ENCODE measurements at places on chromosomes 6 and 20. TPM values are rescaled to one million over a fixed set of nuclear protein-coding genes. Genes with fewer than 3 reads are reported as not detected.

Gene B3GAT2
- 0.06 TPM for total RNA-seq

Gene POLR3F
- total RNA-seq: 8.3 TPM

Gene MYLK2
- 0.39 TPM for total RNA-seq

Gene ZNF311
- 0.47 TPM for total RNA-seq

Gene LGSN
- total RNA-seq: 0.17 TPM

Gene SLC26A8
- total RNA-seq: not detected

Gene KIF25
- not detected for total RNA-seq

DNA sequence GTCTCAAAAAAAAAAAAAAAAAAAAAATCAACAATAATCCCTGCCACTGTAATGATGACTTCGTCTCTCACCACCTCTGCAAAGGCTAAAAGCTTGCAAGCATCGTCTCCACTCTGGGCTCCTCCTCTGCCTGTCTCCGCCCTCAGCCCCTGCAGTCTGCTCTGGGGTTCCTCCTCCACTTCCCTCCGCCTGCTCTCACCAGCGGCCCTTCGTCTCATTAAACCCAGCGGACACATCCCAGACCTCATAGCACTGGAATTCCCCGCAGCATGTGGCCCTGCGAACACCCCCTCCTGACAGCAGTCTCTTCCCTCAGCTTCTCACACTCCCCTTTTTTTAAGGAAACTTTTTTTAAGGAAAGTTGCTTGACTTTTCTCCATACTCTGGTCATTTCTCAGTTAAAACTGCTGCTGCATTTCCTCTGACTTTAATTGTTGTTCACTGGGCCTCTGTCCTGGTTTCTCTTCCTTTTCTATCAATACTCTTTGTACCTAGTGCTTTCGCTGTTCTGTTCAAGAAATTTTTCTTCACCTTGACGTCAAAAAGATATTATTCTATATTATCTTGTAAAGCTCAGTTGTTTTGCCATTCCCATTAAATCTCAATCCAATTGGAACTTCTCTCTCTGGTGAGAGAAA is 70.9 kb upstream of the PLEKHG1 start:
- no peaks in the 10 kb centered on the region for H3K36me3 ChIP-seq
- no peaks in the 10 kb centered on the region for H3K4me1 ChIP-seq
- no peak for DNase-seq
- no peak overlapping the region for H3K27ac ChIP-seq
- H3K4me3 ChIP-seq: no peak overlapping the region

DNA sequence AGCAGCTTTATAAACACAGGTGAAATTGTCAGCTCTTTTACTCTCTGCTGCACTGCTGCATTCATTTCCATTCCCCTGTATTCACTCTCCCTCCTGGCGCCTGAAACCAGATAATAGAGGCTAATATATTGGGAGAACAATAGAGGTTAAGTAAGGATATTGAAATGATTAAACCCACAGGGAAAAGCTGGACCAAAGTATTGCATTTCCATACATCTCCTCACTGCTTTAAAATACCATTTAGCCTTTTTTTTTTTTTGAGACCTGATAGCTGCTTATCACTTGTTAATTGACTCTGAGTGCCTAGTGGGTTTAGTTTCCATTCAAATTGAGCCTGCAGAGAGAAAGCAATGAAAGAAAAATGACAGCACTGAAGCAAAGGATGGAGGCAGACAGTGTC is 540.5 kb upstream of the IMPG1 start:
- H3K36me3 ChIP-seq: no peaks in the 10 kb centered on the region
- no peaks in the 10 kb centered on the region for H3K27me3 ChIP-seq
- H3K27ac ChIP-seq: no peak overlapping the region
- no peak overlapping the region for H3K4me3 ChIP-seq
- no peaks in the 10 kb centered on the region for H3K4me1 ChIP-seq

DNA sequence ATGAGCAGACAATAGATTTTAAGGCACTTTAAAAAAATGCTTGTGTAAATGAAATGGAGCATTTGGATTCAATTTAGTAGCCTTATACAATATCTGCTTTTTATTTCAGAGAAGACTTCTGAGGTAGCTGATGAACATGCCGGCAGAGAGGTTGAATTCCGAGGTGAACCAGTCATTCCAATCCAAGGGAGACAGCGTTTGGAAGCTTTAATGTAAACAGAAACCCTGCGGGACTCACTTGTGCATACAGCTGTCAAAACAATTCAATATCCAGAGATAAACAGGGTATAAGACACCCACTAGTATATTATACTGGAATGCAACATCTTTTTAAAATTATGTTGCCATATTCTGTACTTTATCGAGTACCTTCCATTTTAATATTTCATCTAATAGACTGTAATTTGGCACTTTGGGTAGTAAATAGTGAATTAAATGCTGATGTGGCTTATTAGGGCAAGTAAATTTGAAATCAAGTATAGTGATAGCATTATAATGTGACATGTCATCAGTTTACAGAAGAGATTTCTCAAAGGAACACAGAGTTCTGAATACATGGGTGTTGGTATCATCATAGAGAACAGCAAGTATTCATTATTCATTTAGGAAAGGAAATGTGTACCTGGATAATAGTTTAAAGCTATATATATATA is 347.7 kb downstream of the PRKN start:
- no peak overlapping the region for H3K4me3 ChIP-seq
- no peaks in the 10 kb centered on the region for H3K4me1 ChIP-seq
- H3K36me3 ChIP-seq: no peaks in the 10 kb centered on the region
- no peak for DNase-seq
- H3K27ac ChIP-seq: no peak overlapping the region
- H3K27me3 ChIP-seq: peaks cover 2% of the 10 kb centered on the region

DNA sequence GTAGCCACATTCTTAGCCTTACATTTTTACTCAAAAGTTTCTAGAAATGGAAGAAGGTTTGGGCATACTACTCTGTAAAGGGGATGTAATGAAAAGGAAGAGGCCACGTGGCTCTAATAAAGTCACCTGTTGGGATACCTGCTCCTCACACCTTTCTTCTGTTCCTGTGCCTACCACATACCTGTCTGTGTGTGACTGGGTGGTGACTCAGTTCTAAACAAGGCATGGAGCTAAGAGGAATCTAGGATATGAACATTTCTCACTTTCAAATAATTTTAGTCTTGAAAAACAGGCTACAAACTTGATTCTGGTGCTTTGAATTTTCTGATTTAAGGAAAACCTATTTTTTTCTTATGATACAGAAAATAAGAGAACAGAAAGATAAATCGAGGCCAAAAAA is 363.6 kb downstream of the RFPL4B start:
- no peak overlapping the region for H3K4me3 ChIP-seq
- no peak for DNase-seq
- no peak overlapping the region for H3K27ac ChIP-seq
- no peaks in the 10 kb centered on the region for H3K36me3 ChIP-seq

DNA sequence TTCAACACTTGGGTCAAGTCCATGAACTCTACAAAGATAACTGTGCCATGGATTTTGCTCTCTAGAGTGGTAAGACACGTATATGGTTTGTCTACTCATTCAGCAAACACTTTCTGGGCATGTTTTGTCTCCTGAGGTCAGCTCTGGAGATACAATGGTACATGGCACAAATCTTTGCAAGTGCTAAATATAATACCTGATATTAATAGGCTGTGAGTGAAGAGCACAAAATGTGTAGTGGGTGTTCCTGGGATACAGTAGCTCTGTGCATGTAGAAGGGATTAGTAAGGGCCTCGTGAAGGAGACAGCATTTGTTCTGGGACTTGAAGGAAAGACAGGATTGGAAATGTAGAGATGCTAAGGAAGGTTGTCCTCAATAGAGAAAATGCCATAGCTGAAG is 360.9 kb downstream of the BCKDHB start:
- no peaks in the 10 kb centered on the region for H3K4me1 ChIP-seq
- H3K36me3 ChIP-seq: no peaks in the 10 kb centered on the region
- DNase-seq: no peak
- H3K27me3 ChIP-seq: no peaks in the 10 kb centered on the region

GRCh38 chr20:48164566-48165400 is 379.5 kb upstream of the SULF2 start:
- no peak for DNase-seq
- peaks cover 4% of the 10 kb centered on the region for H3K27me3 ChIP-seq
- no peak overlapping the region for H3K4me3 ChIP-seq
- no peak overlapping the region for H3K27ac ChIP-seq
- no peaks in the 10 kb centered on the region for H3K4me1 ChIP-seq

GRCh38 chr6:26173836-26174145 is 86.6 kb downstream of the HFE start:
- H3K27ac ChIP-seq: peak overlapping the region; percentile 98
- no peaks in the 10 kb centered on the region for H3K27me3 ChIP-seq
- peak overlapping the region; percentile 89 for H3K4me3 ChIP-seq
- H3K4me1 ChIP-seq: peaks cover 48% of the 10 kb centered on the region
- no peak for DNase-seq
- no peaks in the 10 kb centered on the region for H3K36me3 ChIP-seq

- no peak for DNase-seq
- peaks cover 4% of the 10 kb centered on the region for H3K27me3 ChIP-seq
- H3K36me3 ChIP-seq: no peaks in the 10 kb centered on the region
- peaks cover 7% of the 10 kb centered on the region for H3K4me1 ChIP-seq
- no peak overlapping the region for H3K4me3 ChIP-seq
Measured at GRCh38 chr20:57869951-57870315, 160.1 kb upstream of the PMEPA1 start.

- peaks cover 4% of the 10 kb centered on the region for H3K4me1 ChIP-seq
- no peak overlapping the region for H3K4me3 ChIP-seq
- no peaks in the 10 kb centered on the region for H3K27me3 ChIP-seq
- DNase-seq: no peak
Measured at GRCh38 chr20:49647550-49647949, 66.1 kb downstream of the B4GALT5 start.

- H3K27me3 ChIP-seq: no peaks in the 10 kb centered on the region
- H3K4me3 ChIP-seq: no peak overlapping the region
- no peak overlapping the region for H3K27ac ChIP-seq
- H3K36me3 ChIP-seq: peaks cover 15% of the 10 kb centered on the region
Measured at GRCh38 chr6:15511248-15512125, 151.3 kb downstream of the DTNBP1 start.

DNA sequence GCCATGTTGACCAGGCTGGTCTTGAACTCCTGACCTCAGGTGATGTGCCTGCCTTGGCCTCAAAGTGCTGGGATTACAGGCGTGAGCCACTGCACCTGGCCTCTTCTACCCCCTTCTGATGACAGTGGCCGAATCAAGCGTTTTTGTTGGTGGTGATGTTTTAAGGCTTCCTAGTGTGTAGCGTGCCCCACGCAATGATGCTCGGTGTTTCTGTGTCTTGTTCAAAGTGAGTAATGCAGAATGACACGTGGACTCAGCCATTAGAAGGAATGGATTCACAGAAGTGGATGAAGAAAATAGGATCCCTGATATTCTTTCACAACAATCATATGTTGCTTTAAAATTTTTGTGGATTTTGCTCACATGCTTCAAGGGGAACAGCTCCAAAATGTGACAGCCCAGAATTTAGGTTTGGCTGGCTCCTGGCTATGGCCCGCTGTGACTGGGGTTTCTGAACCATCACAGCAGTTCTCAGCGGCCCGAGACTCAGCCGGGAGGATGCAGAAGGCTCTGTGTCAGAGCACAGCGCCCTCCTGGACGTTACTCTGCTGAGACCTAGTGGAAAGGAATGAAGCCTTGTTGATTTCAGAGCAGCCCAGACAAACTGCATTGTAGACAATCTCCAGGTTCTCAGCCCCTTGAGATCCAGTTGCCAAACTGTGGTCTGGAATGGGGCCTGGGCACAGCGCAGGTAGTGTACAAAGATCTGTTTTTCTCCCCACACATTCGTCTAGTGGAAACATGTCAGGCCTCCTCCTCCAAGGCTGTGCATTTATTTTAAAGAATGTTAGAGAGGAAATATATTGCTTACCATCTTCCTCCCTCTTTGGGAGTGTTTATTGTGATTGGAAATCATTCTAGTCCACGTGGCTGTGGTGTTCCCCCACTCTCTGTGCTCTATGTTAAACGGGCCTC is 57.6 kb upstream of the TIAM2 start:
- H3K4me3 ChIP-seq: no peak overlapping the region
- DNase-seq: no peak
- H3K4me1 ChIP-seq: peaks cover 2% of the 10 kb centered on the region
- no peaks in the 10 kb centered on the region for H3K36me3 ChIP-seq
- no peak overlapping the region for H3K27ac ChIP-seq
- H3K27me3 ChIP-seq: no peaks in the 10 kb centered on the region

- no peaks in the 10 kb centered on the region for H3K36me3 ChIP-seq
- H3K27me3 ChIP-seq: peaks cover 9% of the 10 kb centered on the region
- DNase-seq: no peak
- H3K4me3 ChIP-seq: no peak overlapping the region
- H3K4me1 ChIP-seq: no peaks in the 10 kb centered on the region
- no peak overlapping the region for H3K27ac ChIP-seq
Measured at GRCh38 chr6:40693768-40694167, 106.6 kb upstream of the LRFN2 start.

DNA sequence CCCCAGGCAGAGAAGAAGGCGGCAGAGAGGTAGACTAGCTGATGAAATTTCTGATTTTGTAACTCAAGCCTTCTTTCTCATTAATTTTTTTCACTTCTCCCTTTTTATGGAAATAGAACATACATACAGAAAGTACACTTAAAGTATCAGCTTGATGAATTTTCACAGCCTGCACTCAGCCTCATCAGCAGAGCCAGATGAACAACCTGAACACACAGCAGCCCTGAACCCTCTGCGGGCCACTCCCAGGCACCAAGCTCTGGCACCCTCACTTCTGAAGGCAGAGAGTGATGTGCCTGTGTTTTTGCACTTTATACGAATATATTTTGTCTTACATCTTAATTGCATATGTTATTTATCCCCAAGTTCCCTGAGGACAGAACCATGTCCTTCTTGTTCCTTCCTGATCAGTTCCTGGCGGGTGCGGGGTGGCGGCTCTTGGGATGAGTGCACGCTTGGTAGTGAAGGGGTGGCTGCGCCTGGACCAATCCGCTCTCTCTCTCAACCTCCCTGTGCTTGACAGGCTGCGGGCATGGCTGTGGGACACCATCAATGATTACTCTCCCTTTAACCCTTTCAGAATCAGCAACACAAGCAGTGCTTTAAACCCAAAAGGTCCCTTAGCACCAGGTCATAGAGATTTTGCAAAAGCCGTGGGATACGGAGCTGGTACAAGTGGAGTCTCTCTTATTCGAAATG is 34.8 kb upstream of the AFDN start:
- no peak overlapping the region for H3K27ac ChIP-seq
- peaks cover 8% of the 10 kb centered on the region for H3K4me1 ChIP-seq
- no peak overlapping the region for H3K4me3 ChIP-seq

- no peak for DNase-seq
- no peak overlapping the region for H3K27ac ChIP-seq
- H3K36me3 ChIP-seq: peaks cover 23% of the 10 kb centered on the region
- peaks cover 19% of the 10 kb centered on the region for H3K4me1 ChIP-seq
Measured at GRCh38 chr6:53281518-53282215, 67.1 kb downstream of the ELOVL5 start.

- H3K36me3 ChIP-seq: no peaks in the 10 kb centered on the region
- no peak overlapping the region for H3K27ac ChIP-seq
- H3K4me3 ChIP-seq: no peak overlapping the region
Measured at GRCh38 chr6:156662025-156662445, 115.1 kb upstream of the ARID1B start.

- H3K36me3 ChIP-seq: no peaks in the 10 kb centered on the region
- no peak overlapping the region for H3K4me3 ChIP-seq
- H3K27me3 ChIP-seq: no peaks in the 10 kb centered on the region
- no peak overlapping the region for H3K27ac ChIP-seq
- DNase-seq: no peak
Measured at GRCh38 chr6:52504782-52505136, 72.1 kb downstream of the TRAM2 start.

GRCh38 chr20:19750907-19751636 is 7.0 kb upstream of the RIN2 start:
- H3K27me3 ChIP-seq: peaks cover 7% of the 10 kb centered on the region
- no peak for DNase-seq
- H3K27ac ChIP-seq: no peak overlapping the region
- no peak overlapping the region for H3K4me3 ChIP-seq

All from activated naive CD8-positive, alpha-beta T cell treated with anti-CD3 and anti-CD28 coated beads, Interleukin-2, amount 10 ng/mL, durations not matched to agents 7 days and 5 days (primary cell).